Activated CD4-positive, alpha-beta memory T cell treated with anti-CD3 and anti-CD28 coated beads, Interleukin-2, amount 10 ng/mL, durations not matched to agents 7 days and 5 days (primary cell): ENCODE measurements at places on chromosomes 16 and 17. TPM values are rescaled to one million over a fixed set of nuclear protein-coding genes. Genes with fewer than 3 reads are reported as not detected.
A peak's percentile ranks its signal among the peaks of the same experiment; 100 is the strongest.

DNA sequence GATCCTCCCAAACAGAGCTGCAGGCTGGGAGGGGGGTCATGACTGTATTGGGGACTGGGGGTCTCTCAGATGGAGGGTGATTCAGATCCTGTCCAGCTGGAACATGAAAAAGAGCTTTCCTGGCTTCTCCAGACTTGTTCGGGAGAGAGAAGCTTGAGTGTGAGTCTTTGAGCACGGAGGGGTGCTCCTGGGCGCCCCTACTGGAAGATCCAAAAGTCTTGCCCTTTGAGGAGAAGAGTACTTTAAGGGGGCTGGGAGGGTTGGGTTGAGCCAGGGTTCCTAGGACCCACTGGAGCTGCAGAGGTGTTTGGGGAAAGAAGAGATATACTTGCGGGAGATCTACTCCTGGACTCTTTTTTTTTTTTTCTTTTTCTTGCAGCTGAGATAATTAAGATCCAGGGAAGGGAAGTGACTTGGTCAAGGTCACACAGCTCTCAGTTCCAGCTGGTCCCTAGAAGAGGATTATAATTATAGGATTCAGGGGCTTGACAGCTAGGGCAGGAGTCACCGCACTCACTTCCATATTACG is 8.4 kb downstream of the RARA start:
- DNase-seq = peak; percentile 60

The HOXB9 gene
- total RNA-seq = 1.4 TPM

The SLC52A1 gene
- 0.68 TPM for total RNA-seq

- DNase-seq = no peak
Observed at GRCh38 chr16:75045424-75045823, 46.6 kb downstream of the ZNRF1 start.

The SLC22A31 gene
- total RNA-seq = 0.23 TPM

DNA sequence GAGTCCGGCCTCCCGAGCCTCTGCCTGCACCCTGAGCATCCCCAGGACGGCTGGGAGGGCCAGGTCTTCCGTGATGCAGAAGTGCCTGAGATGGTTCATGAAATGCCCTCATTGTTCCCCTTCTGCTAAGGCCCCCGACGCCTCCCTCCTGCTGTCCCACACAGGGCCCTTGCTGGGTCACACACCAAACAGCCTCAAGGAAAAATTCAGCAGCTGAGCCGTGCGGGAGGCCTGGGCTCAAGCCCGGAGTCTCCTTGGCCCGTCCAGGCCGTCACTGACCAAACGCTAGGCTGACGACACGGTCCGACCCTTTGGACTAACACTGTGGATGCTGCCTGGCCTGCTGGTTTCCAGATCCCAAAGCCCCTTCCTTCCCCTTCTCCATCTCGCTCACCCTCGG is 90.2 kb downstream of the RTN4RL1 start:
- DNase-seq = no peak

GRCh38 chr16:89034573-89034961 is 57.6 kb upstream of the CBFA2T3 start:
- DNase-seq = no peak

DNA sequence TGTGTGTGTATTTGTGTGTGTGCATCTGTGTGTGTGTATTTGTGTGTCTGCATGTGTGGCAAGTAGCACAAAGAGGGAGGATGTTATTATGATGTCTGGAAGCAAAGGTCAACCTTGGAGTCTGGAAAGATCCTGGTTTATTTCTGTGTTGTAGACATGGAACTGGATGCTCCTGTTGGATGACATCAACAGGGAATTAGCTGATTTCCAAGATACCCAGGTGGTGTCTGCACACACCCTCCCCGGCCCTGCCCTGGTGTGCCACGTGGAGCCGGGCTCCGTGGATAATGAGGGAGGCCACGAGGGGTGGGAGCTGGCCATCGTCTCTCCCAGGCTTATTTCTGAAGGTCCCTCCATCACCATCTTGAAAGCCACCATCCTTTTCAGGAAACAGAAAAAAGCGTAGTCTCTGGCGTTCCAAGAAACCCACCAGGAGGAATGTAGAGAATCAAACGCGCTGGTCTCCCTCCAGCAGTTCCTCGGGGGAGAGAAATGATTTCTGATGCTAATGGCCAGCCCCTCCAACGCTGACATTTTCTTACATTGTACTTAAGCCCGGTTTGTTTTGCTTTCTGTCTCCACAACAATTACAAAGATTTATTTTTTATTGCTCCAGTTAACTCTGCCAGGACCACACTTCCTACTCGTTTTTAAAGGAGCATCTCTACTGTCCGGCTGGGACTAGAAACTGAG is 93.3 kb downstream of the FOXL1 start:
- no peak for DNase-seq

DNA sequence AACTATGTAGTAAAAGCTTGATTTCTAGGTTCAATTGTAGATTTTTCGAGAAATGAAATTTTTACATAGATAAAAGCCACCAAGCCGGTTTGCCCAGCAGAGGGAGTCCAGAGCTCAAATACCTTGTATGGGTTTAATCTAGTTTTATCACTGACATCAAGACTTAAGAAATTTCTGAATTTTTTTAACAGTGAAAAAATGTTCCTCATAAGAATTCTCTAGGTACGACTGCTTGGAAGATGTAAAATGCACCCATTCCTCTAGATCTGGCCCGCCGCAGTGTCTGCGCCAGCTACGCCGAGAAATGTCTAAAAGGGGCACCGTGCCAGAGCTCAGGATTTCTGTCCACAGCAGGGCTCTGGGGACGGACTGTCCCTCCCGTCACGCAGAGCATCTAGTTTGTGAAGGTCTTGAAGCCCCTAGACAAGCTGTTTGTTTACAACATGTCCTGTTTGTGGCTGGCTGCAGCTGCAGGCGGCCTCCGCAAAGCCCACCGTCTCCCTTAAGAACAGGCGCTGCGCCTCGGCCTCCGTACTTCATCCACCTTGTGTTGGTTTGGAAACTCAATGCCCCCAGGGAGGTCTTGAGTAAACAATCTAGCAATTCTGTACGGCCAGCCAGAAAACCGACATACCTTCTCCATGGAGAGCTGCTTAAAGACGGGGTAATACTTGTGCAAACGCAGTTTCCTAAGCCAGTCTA is 24.8 kb downstream of the MAP1LC3B start:
- DNase-seq = no peak

- DNase-seq = no peak
Observed at GRCh38 chr17:8222380-8222629, 11.9 kb upstream of the AURKB start.

GRCh38 chr17:4511199-4511932 is 12.7 kb downstream of the SPNS2 start:
- DNase-seq = no peak

The TBC1D3C gene
- not detected for total RNA-seq

The SPNS2 gene
- 0.60 TPM for total RNA-seq

The TM4SF5 gene
- total RNA-seq = not detected

The RND2 gene
- not detected for total RNA-seq

DNA sequence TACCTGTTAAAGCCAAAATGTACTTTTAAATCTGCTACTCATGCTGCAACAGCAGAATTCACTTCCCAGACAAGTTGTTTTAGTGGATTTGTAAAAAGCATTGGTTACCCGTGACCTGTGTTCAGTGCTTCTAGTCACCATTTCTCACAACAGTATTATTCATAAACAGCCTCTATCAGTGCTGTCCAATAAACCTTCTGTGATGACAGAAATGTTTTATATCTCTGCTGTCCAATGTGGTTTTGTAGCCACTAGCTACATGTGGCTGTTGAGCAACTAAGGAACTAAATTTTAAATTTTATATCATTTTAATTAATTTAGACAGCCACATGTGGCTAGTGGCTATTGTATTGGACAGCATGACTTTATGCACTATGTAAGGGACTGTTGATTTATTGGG is 12.6 kb downstream of the MAP3K3 start:
- DNase-seq = no peak

The PMFBP1 gene
- 1.5 TPM for total RNA-seq

The BCL6B gene
- total RNA-seq = 0.80 TPM

GRCh38 chr17:76793775-76794174 is 55.9 kb downstream of the MFSD11 start:
- DNase-seq = peak; percentile 18

DNA sequence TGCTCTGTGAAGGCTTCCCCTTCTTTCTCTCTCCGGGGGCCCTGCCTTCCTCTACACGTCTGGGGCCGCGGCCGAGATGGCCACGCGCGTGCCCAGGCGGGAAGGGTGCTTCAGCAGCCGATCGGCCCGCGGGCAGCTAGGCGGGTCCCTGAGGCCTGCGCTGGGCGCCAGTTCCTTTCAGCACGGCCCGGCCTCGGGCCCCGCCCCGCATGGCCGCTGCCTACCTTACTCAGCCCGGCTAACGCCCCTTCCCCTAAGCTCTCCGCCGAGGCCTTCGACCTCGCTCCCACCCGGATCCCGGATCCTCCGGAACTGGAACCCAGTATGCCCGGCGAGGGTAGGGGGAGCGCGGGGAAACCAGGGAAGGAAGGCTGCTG is 335 bp downstream of the TMEM11 start:
- DNase-seq = no peak

The CRHR1 gene
- not detected for total RNA-seq

DNA sequence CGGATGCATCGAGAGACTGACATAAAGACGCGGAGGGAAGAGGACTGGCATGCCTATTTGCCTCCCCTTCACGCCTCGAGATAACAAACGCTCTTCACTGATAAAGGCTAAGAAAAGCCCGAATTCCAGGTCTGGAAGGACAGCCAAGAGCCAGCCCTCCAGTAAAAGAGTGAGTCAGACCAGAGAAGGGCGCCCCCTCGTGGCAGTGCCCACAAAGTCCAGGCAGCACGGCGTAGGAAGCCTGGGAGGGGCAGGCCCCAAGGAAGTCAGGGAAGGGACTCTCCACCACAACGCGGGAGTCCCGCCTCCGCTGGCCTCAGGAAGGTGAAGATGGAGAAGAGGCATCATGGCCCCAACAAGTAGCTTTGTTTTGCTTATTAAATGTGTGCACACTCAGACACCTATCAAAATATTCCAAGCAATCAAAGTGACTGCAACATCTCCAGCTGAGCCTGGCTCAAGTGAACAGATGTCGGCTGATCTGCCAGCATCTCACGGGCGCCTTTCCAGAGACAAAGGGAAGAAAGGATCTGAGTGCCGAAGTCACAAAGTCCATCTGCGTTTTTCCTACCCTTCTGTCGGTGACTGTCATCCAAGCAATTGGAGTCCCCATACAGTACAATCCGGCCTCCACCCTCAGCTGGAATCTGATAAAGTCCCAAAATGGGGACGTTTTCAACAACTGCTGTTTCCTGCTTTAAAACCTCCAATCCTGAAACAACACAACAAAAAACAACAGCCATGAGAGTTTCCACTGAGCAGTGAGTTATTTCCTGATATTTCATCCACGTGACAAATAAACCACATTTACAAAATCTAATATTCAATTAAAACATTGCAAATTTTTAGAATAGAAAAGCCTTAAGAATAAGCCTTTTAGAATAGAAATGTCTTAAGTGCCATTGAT is 20.4 kb upstream of the SLC38A8 start:
- peak; percentile 71 for DNase-seq

The CXCL16 gene
- 2.2 TPM for total RNA-seq

DNA sequence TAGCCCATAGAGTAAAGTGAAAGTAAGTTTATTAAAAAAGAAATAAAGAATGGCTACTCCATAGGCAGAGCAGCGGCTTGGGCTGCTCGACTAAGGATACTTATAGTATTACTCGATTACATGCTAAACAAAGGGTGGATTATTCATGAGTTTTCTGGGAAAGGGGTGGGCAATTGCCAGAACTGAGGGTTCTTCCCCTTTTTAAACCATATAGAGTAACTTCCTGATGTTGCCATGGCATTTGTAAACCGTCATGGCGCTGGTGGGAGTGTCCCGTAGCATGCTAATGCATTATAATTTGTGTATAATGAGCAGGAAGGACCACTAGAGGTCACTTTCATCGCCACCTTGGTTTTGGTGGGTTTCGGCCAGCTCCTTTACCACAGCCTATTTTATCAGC is 13.3 kb upstream of the GAS7 start:
- no peak for DNase-seq

DNA sequence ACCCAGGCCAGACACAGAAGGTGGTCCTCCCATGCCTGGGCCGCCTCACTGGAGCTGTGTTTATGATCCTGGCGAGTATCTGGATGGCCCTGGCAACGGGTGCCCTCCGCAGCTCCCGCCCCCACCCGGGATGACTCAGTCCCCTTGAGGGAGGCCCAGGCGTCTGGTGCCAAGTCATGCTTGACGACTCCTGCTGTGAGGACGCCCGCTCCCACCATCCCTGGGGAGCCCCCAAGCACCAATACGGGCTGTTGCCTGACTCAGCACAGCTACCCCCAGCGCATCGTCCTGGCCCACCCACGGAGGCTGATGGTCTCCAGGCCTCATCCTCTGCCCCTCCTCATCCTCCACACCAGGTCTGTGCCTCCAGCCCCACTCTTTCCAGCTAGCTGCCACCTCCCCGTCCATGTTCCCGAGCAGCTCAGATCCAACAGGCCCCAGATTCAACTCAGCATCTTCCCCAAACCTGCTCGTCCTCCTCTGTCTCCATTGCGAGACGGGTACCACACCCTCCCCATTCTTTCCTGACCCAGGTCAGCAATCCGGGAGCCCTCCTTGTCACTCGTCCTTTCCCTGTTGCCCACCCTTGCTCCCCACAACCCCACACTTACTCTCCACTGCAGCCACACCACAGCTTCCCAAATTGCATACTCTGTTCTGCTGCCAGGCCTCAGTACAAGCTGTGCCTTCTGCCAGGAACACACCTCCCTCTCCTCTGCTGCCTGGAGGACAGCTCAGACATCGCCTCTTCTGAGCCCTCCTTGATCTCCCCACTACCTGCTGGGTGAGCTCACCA is 2.6 kb downstream of the CAMKK1 start:
- DNase-seq = no peak

GRCh38 chr16:19583665-19584300 is 28.3 kb downstream of the VPS35L start:
- peak; percentile 25 for DNase-seq

GRCh38 chr16:2019921-2020831 is 591 bp downstream of the NPW start:
- no peak for DNase-seq

The DOC2A gene
- total RNA-seq = not detected

- no peak for DNase-seq
Observed at GRCh38 chr17:34654881-34655276, 75.5 kb downstream of the TMEM132E start.

The ETV4 gene
- 3.6 TPM for total RNA-seq

DNA sequence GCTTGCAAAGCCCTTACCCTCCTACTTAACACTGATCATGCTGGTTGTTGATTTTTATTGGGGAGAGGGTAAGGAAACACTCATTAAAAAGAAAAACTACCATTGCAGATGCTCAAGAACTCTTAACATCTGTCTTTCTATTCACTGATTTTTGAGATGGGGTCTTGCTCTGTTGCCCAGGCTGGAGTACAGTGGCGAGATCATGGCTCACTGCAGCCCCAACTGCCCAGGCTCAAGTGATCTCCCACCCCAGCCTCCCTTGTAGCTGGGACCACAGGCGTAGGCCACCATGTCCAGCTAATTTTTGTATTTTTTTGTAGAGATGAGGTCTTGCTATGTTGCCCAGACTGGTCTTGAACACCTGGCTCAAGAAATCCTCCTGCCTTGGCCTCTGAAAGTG is 14.5 kb downstream of the EMC8 start:
- DNase-seq = no peak

The ITGAE gene
- total RNA-seq = 20.0 TPM

The CMTM1 gene
- total RNA-seq = 16.6 TPM

The HBQ1 gene
- not detected for total RNA-seq
